ENCODE measurements at places on chromosomes 7 and 10.

DNA sequence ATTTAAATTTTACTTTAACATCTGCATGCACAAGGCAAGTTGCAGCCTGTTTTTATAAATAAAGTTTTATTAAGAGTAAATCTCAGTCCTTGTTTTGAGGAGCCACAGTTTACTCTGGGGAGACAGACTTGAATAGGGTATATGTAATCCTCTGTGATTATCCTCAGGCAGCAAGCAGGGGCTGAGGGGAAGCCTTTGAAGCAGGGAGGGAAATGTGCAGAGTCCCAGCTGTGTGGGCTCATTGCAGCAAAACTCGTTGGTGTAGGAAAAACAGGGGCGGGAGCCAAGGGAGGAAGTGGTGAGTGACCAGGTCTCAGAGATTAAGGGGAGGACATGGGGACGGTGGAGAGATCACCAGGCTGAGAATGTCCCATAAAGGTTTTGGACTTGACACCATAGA, 34.3 kb upstream of the SMC3 start:
- DNase-seq = no peak

- no peak for DNase-seq
Observed at GRCh38 chr10:62019685-62020359, 118.3 kb downstream of the ARID5B start.

GRCh38 chr10:1600861-1601260, 136.5 kb downstream of the ADARB2 start:
- no peak for DNase-seq

- no peak for DNase-seq
Observed at GRCh38 chr10:14918964-14919363, 34.9 kb downstream of the DCLRE1C start.

GRCh38 chr7:43729924-43730248, 563 bp upstream of the COA1 start:
- DNase-seq = no peak

- no peak for DNase-seq
Observed at GRCh38 chr10:101066896-101067355, 5.1 kb downstream of the KAZALD1 start.

- no peak for DNase-seq
Observed at GRCh38 chr7:157462419-157462771, 125.6 kb downstream of the DNAJB6 start.

GRCh38 chr7:15685358-15686294, 857 bp downstream of the MEOX2 start:
- no peak for DNase-seq

DNA sequence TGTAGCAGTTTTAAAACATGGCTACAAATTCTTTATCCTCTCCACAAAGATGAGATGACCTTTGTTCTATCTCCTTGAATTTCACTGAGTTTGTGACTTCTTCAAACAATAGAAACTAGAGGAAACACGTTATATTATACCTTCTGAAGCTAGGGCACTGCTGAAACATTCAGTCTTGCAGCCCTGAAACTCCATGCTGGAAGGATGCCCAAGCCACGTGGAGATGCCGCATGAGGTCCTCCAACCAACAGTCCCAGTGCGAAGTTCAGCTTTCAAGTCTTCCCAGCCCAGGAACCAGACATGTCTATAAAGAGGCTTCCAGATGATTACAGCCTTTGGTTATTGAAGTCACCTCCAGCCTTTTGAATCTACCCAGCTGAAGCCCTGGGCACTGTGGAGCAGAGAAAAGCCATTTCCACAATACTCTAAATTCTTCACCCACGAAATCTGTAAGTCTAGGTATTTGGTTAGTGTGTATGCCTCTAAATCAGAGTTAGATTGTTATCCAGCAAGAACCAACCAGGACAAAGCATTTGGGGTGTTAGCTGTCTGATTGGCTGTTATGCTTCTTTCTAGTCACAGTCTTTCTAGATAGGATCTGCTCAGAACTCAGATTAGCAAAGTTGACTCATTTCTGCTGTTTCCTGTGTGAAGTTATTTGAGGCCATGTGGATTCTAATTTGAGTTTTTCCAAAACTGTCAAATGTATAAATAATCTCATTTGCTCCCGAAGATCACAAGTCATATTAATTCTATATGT, 186.5 kb upstream of the TMEM72 start:
- DNase-seq = no peak

DNA sequence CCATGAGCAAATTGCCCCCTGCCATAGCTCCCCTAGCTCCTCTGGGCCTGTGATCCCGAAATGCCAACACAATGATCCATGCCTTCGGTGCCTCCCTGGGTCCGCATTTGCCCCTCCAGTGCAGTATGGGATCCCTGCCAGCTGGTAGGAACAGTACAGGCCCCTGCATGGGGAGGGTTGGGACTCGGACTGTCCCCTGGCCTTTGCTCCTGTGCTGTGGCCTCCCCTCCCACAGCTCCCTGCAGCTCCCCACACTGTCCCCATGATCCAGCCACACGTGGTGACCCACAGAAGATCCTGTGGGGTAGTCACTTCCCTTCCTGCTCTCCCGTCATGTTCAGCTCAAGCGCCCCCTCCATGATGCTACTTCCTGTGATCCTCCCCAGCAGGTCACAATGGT, 140.3 kb downstream of the MAPK8 start:
- DNase-seq = no peak

GRCh38 chr10:132670546-132671227, 115.3 kb downstream of the NKX6-2 start:
- no peak for DNase-seq

DNA sequence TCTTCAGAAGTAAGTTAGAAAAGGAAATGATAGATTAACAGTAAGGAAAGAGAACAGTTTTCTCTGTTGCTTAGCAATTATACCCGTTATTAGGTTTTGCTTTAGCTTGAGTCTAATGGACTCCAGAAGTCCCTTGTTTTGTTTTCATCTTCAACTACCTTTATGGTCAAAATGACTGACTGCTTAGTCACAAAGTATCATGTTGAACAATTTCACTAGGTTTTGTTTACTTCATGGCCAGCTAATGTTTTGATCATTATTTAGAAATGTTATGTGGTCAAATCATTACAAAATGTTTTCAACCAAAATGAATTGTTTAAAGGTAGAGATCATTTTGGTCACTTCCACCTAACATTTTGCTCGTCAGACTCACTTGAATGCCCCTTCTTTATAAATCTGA, 1.9 kb downstream of the UBN2 start:
- DNase-seq = no peak

GRCh38 chr7:156128496-156128895, 316.2 kb upstream of the SHH start:
- DNase-seq = no peak

- DNase-seq = no peak
Observed at GRCh38 chr7:1041551-1042491, 2.5 kb upstream of the GPR146 start.

DNA sequence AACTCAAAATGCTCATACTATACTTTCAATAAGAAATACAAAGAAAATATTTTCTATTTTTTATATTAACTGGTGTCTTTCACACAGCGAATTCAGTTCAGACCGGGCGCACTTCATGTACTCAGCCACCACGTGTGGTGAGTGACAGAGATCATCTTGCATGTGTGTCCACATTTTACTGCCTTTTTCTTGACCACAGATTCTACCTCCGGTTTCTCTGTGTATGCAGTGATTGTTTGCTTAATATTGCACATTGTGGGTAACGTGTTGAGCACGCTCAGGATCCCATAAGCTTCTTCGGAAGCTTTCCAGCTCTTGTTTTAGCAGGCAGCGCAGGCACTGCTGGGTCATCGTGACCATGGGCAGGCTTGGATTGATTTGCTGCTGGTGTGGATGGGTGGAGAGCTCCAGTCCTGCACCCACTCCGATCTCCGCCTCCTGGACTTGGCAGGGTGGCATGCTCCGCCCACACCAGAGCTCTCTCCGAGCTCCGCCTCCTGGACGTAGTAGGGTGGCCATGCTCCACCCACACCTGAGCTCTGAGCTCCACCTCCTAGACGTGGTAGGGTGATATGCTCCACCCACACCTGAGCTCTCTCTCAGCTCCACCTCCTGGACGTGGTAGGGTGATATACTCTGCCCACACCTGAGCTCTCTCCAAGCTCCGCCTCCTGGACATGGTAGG, 253.3 kb downstream of the DIP2C start:
- DNase-seq = no peak

DNA sequence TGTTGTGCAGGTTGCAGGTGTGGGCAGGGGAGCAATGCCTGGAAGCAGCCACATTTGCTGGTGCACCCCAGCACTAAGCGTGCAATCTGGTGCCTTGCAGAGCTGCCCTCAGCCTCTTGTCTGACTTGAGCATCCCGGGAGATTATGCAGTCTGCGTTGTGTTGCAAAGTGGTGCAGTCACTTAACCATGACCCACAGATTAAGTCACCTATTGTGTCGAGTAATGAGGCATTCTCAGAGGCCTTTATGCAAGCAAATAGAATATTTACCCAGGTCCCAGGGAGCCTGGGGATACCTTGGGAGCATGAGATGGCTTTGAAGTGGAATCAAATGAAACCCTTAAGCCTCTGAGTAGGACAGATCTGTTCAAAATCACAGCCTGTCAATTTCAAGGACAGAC, 529.0 kb downstream of the TYW1 start:
- no peak for DNase-seq

- no peak for DNase-seq
Observed at GRCh38 chr10:28833313-28833712, 156.0 kb downstream of the BAMBI start.

DNA sequence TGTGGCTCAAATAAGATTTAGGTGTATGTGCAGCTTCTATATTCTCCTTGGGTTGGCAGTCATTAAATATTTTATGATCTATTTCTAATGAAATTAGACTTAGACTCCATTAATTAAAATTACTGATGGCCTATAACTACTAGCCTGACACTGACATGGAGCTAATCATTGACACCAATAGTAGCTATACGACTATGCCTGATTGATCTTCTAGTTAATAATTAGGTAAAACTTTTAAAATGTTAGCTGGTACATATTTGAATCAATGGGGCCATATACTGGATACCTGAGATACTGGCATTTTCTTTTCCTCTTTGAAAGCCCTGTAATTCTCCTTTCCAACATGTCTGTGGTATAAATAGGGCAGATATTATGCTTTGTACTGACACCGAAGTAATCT, 14.4 kb downstream of the WEE2 start:
- DNase-seq = no peak

- no peak for DNase-seq
Observed at GRCh38 chr10:78900715-78901430, 167.9 kb upstream of the ZMIZ1 start.

DNA sequence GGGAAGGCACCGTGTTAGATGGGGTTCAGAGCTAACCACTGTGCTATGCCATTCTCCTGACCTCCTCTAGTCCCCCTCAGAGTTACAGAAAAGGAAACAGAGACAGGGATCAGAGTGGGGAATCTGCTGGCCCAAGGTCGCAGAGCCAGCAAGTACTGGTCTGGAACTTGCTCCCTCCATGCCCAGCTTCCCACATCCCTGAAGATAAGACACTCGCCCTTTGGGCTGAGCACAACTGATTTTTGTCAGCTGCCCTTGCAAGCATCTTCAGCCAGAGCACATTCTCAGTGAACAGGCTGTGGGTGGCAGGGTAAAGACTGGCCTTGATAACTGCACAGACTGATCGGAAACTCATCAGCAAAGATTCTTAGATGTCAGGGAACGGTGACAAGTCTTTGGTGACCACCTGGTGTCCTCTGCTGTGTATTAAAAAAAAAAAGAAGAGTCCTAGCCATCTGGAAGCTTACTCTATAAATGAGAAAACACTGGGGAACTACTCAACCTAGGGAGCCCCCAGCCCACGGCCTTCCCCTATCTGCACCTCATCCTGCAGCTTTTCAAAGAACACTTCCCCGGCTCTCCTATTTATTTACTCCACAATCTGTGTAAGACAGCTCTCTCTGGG, 1.3 kb upstream of the SORBS1 start:
- DNase-seq = no peak

- no peak for DNase-seq
Observed at GRCh38 chr7:1926908-1927306, 256.8 kb downstream of the ELFN1 start.

DNA sequence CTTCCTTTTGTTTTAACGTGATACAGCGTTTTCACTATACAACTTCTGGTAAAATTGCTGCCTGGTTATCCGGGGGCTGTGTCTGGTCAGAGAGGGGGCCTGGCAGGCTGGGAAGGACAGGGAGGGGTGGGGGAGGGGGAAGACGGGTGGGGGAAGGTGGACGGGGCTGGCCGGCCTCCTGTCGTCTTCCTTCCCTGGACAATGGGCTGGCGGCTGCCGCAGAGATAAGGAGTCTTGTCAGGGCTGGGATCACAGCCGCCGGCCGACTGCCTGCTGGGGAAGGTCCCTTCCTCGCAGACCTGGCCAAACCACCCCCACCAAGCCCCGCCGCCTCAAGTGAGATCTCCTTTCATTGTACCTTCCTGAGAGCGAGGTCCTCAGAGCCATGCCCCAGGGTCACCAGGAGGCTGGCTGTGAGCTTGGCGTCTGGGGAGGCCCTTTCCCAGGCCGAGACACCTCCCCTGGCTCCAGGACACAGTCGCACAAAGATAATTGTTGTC, 151.2 kb upstream of the TNRC18 start:
- DNase-seq = no peak

GRCh38 chr7:32379510-32380112, 110.6 kb downstream of the LSM5 start:
- no peak for DNase-seq

DNA sequence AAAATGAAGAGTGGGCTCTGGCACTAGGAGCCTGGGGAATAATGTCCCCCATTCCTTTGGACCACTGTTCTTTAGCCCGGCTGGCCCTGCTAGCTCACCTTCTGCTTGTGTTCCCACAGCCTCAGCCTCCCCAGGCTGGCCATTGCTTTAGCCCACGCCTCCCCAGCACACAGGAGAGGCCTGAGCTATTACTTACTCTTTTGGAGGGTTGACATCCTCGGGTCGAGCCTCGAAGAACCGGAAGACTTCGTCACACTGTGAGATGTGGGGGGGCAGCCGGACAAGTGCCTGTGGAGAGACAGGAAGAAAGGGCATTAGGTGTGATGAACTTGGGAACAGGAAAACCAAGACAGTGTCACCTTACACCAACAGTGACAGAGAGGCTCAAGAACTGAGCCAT, 131.3 kb downstream of the SH3PXD2A start:
- DNase-seq = no peak

- DNase-seq = no peak
Observed at GRCh38 chr10:43225004-43225786, 41.7 kb downstream of the RASGEF1A start.

DNA sequence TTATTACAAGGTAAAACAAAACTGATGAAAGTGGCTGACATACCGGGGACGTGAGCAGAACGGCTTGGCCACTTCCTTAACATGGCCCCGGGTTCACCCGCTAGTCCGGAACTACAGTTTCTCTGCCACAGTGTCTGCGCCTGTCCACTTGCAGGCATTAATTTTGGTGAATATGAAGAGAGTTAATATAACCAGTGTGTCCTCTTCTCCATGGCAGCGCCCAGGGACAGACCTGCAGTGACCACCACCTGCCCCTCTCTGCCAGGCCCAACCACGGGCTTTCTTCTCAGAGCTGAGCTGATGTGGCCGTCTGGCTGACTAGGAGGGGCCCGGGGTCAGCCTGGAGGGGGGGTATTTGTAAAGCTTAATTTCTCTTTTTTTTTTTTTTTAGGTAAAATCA, 1.1 kb upstream of the NDUFB2 start:
- DNase-seq = no peak
